NCI-H748 treated with DMSO at 0.1 percent for 48 hours (cell line): ENCODE measurements at places on chromosomes 3 and 15.

- no peak for DNase-seq
These were observed 941.5 kb downstream of the FHIT start for GRCh38 chr3:60309539-60310268.

DNA sequence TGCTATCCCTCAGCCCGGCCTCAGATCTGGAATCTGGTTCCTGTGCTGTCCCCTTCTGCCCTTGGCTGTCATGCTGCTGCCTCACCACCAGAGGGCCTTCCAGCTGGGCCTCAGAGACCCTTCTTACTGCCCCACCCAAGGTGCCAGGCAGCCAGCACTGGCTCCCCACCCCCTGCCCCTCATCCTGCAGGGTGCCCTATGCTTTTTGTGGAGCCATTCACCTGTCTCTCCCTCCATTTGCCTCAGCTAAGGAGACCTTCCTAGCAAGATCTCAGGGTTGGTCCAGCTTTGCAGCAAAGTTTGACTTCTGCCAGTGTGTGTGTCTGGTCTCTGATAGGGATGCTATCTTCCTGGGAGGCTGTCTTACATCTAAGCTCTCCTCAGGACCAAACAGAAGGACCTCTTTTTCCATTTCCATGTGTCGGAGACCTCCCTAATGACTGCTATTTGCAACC, 1.9 kb upstream of the VWA5B2 start:
- no peak for DNase-seq

DNA sequence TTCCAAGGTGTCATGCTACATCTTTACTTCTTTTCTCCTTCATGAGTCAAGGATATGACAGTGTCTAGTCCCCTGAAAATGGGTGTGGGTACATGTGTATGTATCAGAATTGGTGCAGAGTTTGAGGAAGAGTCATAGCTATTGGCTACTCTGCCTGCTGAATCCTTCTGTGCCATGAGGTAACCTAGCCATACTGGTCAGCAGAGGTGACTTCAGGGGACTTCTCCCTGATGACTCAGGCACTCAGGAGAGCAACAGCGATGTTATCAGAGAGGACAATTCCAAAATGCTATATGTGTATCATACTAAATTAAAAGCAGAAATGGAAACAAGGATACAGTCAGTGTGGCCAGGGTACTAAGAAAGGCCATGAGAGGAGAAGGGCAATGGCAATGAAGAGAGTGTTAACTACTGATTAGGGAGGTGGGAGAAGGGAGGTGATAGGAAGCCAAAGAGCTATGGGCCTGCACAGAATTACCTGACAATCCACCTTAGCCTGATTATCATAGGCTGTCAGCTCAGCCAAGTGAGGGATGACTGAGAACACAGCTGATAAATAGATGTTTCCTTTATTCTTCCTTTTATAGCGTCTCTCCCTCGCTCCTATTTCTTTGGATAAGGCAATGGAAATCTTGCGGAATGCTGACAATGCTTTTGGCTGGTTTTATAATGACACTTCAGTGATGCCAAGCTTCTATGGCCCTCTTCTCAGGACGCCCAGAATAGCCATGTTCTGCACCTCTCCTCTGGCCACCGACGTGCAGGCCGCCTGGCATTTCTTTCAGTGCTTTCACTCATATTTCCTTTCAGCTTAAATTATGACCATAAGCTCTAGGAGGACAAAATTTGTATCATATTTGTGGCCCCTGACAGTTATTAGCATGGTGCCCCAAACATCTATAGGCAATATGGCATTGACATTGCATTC, 90.6 kb downstream of the FGF12 start:
- DNase-seq, result no peak

DNA sequence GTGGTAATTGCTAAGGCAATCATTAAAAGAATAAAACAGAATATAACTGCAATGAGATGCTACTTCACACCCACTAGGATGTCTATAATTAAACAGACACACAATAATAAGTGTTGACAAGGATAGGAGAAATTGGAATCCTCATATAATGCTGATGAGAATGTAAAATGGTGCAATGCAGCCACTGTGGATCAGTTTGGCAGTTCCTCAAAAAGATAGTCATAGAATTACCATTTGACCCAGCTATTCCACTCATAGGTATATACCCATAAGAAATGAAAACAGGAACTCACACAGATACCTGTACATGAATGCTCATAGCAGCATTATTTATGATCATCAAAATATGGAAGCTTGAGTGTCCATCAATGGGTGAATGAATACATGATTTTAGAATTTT, 9.6 kb upstream of the RNF111 start:
- no peak for DNase-seq
